ENCODE measurements at places on chromosomes 7 and 10.

DNA sequence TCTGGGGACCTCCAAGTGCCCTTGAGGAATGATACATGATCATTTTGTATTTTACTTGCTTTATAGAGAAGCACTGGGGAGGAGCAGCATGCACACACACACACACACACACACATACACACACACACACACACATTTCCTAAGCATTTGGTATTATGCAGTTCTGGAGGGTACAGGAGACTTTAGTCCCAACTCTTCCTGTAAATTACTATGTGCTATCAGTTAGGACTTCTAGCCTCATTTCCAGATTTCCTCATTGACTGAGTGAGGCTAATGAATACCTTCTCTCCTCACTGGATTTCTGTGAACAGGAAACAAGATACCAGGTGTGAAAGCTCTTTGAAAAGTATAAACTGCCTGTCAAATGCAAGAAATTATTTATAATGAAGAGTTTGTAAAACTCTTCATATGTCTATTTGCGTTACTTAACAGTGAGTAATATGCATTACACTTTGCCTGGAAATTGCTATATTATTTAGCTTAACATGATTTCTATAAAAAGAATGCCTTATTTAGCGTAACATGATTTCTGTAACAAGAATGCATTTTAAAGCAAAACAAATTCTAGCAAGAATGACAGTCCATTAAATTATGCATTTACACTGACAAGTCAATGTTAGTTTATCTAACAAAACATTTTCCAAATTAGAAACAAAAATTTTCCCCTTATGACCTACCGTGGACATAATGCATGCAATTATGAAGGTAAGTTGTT is 34.2 kb downstream of the ACTA2 start:
- no peak overlapping the region for H3K4me3 ChIP-seq
- no peak for DNase-seq
- no peaks in the 10 kb centered on the region for H3K27me3 ChIP-seq

GRCh38 chr10:128723631-128724205 is 597.5 kb upstream of the MKI67 start:
- no peaks in the 10 kb centered on the region for H3K27me3 ChIP-seq
- H3K27ac ChIP-seq = no peak overlapping the region
- no peaks in the 10 kb centered on the region for H3K4me1 ChIP-seq
- no peaks in the 10 kb centered on the region for H3K36me3 ChIP-seq

DNA sequence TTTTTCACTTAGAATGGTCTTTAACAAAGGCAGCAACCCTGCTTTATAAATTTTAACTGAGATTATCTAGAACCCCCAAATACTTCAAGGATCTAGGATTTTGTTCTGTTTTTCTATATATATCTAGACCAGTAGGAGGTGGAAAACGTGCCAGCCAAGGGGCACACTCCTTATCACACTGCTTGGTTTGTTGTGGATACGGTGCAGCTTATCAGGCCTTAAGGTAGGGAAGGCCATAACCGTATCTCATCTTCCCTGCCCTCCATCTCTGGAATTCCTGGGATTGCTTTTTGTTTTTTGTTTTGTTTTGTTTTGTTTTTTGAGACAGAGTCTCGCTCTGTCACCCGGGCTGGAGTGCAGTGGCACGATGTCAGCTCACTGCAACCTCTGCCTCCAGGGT is 75.4 kb downstream of the MPLKIP start:
- H3K27me3 ChIP-seq = no peaks in the 10 kb centered on the region
- H3K4me1 ChIP-seq = no peaks in the 10 kb centered on the region
- no peak for DNase-seq

- no peaks in the 10 kb centered on the region for H3K27me3 ChIP-seq
- no peak overlapping the region for H3K4me3 ChIP-seq
- H3K4me1 ChIP-seq = no peaks in the 10 kb centered on the region
- H3K27ac ChIP-seq = no peak overlapping the region
- H3K36me3 ChIP-seq = no peaks in the 10 kb centered on the region
These were observed 66.2 kb downstream of the SORCS1 start for GRCh38 chr10:107098326-107098725.

- H3K27me3 ChIP-seq = no peaks in the 10 kb centered on the region
- no peaks in the 10 kb centered on the region for H3K4me1 ChIP-seq
- no peak for DNase-seq
These were observed 339.0 kb downstream of the RNLS start for GRCh38 chr10:88243836-88244730.

DNA sequence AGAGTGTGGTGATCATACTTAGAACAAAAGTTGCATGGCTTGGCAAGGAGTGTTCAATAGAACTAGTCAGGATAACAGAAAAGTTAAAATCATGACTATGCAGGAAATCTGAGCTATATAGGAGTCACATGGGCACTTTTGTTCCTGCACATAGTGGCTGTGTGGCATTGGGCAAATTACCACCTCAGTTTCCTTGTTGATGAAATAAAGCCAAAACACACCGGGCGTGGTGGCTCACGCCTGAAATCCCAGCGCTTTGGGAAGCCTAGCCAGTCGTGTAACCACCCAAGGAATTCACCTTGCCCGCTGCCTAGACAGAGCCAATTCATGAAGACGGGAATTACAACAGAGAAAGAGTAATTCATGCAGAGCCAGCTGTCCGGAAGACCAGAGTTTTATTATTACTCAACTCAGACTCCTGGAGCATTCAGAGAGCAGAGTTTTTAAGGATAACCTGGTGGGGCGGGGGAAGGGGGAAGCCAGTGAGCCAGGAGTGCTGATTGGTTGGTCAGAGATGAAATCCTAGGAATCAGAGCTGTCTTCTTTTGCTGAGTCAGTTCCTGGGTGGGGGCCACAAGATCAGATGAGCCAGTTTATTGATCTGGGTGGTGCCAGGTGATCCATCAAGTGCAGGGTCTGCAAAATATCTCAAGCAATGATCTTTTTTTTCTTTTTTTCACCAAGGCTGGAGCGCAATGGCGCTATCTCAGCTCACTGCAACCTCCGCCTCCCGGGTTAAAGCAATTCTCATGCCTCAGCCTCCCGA is 6.4 kb upstream of the MKRN1 start:
- H3K27me3 ChIP-seq = no peaks in the 10 kb centered on the region
- H3K36me3 ChIP-seq = no peaks in the 10 kb centered on the region
- H3K4me1 ChIP-seq = peaks cover 28% of the 10 kb centered on the region
- no peak for DNase-seq
- peak overlapping the region; percentile 9 for H3K4me3 ChIP-seq

DNA sequence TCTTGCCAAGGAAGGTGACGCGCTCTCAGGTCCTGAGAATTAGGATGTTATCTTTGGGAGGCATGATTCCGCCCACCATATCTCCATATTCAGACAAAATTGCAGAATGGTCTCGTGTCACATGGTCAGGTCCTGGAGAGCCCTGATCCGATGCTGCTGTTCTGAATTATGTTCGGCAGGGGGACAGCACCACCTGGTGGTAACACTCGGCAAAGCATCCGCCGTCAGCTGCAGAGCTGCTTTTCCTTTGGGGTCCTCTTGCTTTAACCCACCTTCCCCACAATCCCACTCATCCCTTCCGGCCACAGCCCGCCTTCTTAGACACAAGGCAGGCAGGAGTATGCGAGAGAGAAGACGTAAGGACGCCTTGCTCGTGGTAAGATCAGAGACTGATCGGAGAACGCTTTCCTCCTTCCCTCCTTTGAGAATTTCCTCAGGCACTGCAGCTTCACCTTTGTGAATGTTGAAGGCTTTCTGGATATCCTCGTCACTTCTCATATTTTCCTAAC is 327.8 kb upstream of the C7orf33 start:
- H3K27ac ChIP-seq = no peak overlapping the region
- H3K4me3 ChIP-seq = no peak overlapping the region
- H3K36me3 ChIP-seq = no peaks in the 10 kb centered on the region
- H3K27me3 ChIP-seq = no peaks in the 10 kb centered on the region
- peaks cover 7% of the 10 kb centered on the region for H3K4me1 ChIP-seq
- DNase-seq = peak; percentile 21

DNA sequence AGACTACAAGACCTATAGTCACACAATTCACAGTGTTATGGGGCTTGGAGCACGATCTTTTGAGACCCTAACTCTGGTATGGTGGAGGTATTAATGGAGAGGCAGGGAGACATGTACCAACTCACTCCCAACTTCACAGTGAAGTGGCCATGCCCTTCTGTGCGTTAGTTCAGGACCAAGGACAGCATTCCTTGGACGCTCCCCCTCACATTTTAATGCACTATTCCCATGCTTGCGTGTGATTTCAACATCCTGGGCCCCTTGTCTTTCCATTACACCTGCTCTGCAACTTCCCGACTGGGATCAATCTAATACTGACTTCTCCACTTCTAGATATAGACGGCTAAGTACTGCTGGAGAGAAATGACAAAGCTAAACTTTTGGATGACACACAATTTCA is 72.7 kb downstream of the PLCE1 start:
- no peak overlapping the region for H3K4me3 ChIP-seq
- H3K27ac ChIP-seq = no peak overlapping the region
- no peak for DNase-seq

- no peak for DNase-seq
- no peak overlapping the region for H3K27ac ChIP-seq
- H3K4me1 ChIP-seq = no peaks in the 10 kb centered on the region
- no peaks in the 10 kb centered on the region for H3K27me3 ChIP-seq
- H3K4me3 ChIP-seq = no peak overlapping the region
These were observed 65.7 kb downstream of the SND1 start for GRCh38 chr7:127717502-127718339.

DNA sequence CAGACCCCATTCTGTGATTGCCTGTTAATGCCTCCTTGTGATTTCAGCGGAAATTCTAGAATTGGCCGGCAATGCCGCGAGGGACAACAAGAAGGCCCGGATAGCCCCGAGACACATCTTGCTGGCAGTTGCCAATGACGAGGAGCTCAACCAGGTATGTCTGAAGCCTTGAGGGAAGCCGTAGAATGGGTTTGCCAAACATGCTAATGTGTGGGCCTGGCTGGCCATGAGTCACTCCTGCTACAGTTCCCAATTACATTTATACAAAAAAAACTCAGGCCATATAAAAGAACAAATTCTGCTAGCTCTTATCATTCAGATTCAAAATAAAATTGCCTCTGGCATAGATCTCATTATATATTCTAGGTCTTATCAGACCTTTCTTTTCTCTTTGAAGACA is 37.4 kb downstream of the MACROH2A2 start:
- no peak overlapping the region for H3K4me3 ChIP-seq
- H3K27ac ChIP-seq = no peak overlapping the region
- no peak for DNase-seq

DNA sequence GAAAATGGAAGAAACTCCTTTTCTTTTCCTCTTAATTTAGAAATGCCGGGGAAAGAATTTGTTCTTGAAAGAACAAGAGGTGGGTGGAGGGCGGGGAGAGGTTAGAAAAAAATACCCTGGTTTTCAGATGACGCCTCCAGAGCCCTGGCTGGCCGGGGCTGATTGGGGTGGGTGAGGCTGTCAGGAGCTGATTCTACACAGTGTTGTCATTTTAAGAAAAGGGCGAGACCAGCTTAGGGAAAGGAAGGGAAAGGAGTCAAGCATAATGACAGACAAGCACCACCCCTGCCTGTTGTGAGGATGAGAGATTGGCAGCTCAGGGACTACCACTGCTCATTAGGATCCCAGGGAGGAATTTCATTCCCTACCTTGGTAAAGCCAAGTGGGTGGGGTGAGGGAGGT is 9.9 kb upstream of the FAM180A start:
- H3K4me3 ChIP-seq = no peak overlapping the region
- no peaks in the 10 kb centered on the region for H3K36me3 ChIP-seq
- H3K4me1 ChIP-seq = no peaks in the 10 kb centered on the region
- H3K27ac ChIP-seq = no peak overlapping the region
- no peak for DNase-seq

- no peak for DNase-seq
- H3K4me1 ChIP-seq = peaks cover 33% of the 10 kb centered on the region
- peak overlapping the region; percentile 88 for H3K4me3 ChIP-seq
- H3K36me3 ChIP-seq = no peaks in the 10 kb centered on the region
- no peak overlapping the region for H3K27ac ChIP-seq
These were observed 2.5 kb upstream of the ETV1 start for GRCh38 chr7:13991791-13992595.

DNA sequence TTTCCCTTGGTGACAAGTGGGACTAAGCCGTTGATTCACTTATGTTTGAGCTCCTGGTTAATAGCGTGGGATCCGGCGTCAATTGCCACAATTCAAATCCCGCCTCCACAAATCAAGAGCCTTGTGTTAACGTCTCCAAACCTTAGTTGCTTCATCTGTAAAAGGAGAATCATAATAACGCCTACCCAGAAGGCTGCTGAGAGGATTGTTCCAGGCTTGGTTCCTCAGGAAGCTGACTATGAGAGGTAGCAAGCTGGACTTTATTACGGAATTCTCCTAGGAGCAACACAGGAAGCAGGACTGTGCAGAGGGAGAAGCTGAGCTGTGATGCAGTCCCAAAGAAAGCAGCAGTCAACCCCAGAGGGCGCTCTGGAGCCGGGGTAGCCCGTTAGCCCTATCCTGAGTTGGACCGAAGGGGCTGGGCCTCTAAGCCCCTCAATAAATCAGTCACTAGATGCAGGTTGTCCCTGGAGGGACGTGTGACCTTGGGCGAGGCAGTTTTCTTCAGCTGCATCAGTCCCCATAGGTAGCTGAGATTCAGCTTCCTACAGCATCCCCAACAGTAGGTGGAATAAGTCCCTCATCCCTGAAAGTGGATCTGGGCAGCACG is 6.9 kb upstream of the BAG3 start:
- DNase-seq = no peak
- H3K4me3 ChIP-seq = no peak overlapping the region
- H3K4me1 ChIP-seq = no peaks in the 10 kb centered on the region
- no peaks in the 10 kb centered on the region for H3K36me3 ChIP-seq
- H3K27me3 ChIP-seq = no peaks in the 10 kb centered on the region

DNA sequence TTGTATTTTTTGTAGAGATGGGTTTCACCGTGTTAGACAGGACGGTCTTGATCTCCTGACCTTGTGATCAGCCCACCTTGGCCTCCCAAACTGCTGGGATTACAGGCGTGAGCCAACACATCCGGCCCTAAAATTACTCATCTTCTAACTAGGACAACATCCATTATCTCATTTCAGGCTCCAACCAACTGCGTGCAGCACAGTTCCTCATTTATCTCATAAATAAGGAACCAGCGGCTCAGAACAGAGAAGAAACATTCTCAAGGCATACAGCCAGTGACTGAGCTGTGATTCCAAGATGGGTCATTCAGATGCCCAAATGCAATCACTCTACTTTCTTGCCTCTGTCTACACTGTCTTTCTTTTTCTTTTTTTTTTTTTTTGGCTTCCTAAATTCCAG is 356.1 kb downstream of the ELMO1 start:
- peak overlapping the region; percentile 50 for H3K27ac ChIP-seq
- peak; percentile 91 for DNase-seq
- H3K27me3 ChIP-seq = no peaks in the 10 kb centered on the region
- H3K36me3 ChIP-seq = peaks cover 58% of the 10 kb centered on the region
- H3K4me1 ChIP-seq = peaks cover 20% of the 10 kb centered on the region

All from CD14-positive monocyte (primary cell).